ENCODE measurements at places on chromosomes 13 and 19.

- H3K27me3 ChIP-seq, result no peaks in the 10 kb centered on the region
- H3K36me3 ChIP-seq, result no peaks in the 10 kb centered on the region
- no peak overlapping the region for H3K27ac ChIP-seq
- DNase-seq, result no peak
- no peak overlapping the region for H3K4me3 ChIP-seq
- H3K4me1 ChIP-seq, result no peaks in the 10 kb centered on the region
Observed at GRCh38 chr13:48993150-48993549, 17.4 kb downstream of the FNDC3A start.

DNA sequence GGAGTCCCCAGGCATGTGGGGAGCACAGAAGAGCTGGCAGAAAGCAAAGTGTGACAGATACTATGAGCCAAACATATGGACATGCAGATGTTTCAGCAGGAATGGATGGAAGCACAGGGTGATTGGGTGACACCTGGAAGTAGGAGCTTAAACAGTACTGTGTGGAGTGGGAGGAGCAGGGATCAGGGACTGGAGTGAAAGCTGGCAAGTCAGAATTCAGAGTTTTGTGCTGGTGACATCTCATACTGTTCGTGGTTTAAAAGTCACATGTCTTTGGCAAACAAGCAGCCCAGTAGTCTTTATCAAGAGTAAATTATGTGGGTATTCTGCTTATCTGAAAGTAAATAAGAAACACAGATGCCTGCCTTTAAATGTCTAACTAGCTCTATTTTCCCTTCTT, 408.2 kb downstream of the COG6 start:
- no peak for DNase-seq
- H3K4me1 ChIP-seq, result no peaks in the 10 kb centered on the region
- no peaks in the 10 kb centered on the region for H3K36me3 ChIP-seq
- H3K27ac ChIP-seq, result no peak overlapping the region
- H3K4me3 ChIP-seq, result no peak overlapping the region

DNA sequence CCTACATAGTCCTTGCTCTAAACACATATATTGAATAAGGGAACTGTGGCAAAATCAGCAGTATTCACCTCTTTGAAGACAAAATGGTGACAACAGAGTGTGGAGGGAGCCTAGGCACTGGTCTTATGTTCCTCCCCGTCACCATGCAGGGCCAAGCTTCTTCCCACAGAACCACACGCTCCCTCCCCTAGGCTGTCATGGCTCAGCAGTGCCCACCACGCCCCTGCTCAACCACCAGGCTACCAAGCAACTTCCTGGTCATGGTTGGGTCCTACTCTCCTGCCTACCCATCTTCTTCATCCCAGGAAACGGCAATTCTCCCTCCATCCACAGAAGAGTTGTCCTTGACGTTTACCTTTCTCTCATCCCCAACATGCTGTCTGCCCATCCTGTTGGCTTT, 126.1 kb downstream of the CRYL1 start:
- no peak overlapping the region for H3K27ac ChIP-seq
- H3K36me3 ChIP-seq, result no peaks in the 10 kb centered on the region
- H3K4me3 ChIP-seq, result no peak overlapping the region
- no peaks in the 10 kb centered on the region for H3K27me3 ChIP-seq

DNA sequence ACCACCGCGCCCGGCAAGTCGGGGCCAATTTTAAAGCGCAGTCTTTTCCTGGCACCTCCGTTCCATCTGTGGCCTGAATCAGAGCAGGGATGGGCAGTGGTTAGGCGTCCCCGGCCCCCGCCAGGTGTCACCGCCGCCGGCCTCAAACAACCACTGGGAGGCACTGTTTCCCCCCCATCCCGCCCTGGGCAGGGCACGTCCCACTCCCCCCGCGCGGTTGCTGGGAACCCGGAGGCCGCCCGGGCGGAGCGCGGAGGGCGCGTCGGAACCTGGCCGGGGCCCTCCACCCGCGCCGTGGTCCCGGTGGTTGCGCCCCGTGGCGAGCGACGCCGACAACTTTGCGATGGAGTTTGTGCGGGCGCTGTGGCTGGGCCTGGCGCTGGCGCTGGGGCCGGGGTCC, at the start of gene GRIN3B:
TSS of gene GRIN3B (plus strand) at position 325 of the 400 bp plus-strand sequence. CDS start at position 344, 19 bp downstream.
- H3K27ac ChIP-seq, result no peak within 1 kb of the TSS
- peaks cover 2% of the 10 kb centered on the region for H3K4me1 ChIP-seq

GRCh38 chr19:30564551-30565011, 192.4 kb downstream of the ZNF536 start:
- peaks cover 15% of the 10 kb centered on the region for H3K4me1 ChIP-seq
- no peak overlapping the region for H3K4me3 ChIP-seq
- H3K36me3 ChIP-seq, result no peaks in the 10 kb centered on the region
- no peaks in the 10 kb centered on the region for H3K27me3 ChIP-seq
- no peak overlapping the region for H3K27ac ChIP-seq

- H3K27ac ChIP-seq, result no peak overlapping the region
- no peak for DNase-seq
- no peaks in the 10 kb centered on the region for H3K36me3 ChIP-seq
- no peak overlapping the region for H3K4me3 ChIP-seq
Observed at GRCh38 chr13:24230428-24231072, 70.0 kb downstream of the SPATA13 start.

DNA sequence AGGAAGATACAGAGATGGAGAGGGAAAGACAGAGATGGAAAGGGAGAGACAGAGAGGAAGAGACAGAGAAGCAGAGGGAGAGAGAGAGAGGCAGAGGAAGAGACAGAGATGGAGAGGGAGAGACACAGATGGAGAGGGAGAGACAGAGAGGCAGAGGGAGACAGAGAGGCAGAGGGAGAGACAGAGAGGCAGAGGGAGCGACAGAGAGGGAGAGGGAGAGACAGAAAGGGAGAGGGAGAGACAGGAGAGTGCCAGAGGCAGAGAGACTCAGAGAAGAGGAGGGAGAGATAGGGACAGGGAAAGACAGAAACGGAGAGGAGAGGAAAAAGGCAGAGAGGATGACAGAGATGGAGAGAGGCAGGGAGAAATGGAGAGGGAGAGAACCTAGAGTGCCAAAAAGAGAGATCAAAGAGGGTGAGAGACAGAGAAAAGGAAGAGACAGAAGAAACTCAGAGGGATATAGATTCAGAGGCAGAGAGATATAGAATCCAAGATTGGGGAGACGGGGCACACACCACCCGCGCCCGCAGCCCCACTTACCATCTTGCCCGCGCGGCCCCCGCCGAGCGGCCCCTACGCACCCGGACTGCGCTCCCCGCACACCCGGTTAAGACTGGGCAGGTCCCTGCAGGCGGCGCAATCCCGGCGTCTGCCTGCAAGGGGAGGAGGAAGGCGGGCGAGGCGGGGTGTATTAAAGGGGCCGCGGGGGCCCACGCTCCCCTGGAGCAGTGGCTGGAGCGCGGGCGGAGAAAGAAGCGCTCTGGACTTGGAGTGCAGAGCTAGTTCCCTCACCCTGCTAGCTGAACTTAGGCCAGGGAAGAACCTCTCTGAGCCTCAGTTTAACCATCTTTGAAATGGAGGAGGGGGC, 10.7 kb downstream of the TM6SF2 start:
- H3K36me3 ChIP-seq, result peaks cover 10% of the 10 kb centered on the region
- DNase-seq, result peak; percentile 74
- H3K4me1 ChIP-seq, result peaks cover 10% of the 10 kb centered on the region
- peak overlapping the region; percentile 34 for H3K4me3 ChIP-seq
- no peak overlapping the region for H3K27ac ChIP-seq

DNA sequence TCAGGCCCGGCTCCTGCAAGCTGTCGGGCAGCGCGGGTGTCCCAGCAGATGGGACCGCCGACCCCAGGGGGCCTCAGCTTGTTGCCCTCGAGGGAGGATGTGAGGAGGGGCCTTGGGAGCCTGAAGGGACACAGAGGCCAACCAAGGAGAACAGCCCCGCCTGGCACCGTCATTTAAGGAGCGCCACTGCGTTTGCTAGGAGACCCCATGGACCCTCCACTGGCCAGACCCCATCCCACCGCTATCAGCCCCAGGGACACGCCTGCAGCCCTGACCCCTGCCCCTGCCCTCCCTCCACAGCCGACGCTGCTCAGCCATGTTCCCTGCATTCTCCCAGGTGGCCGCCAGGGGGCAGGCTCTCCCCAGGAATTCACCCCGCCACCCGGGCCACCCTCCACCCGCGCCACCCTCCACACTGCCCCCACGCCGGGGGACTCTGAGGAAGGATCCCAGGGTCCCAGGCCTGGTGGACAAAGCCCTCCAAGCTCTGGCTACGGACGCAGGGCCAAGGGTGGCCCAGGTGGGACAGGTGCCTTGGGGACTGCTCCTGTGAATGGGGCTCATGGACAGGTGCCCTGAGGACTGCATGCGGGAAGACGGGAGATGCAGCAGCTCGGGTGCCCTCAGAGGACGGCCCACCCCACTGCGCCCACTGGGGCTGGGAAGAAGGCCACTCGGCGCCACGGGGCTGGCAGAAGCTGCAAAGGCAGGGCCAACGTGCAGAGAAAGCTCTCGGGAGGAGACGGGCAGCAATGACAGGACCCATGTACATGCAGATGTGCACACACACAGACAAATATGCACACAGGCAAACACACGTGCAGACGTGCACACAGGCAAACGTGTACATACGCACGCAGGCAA, 34.4 kb downstream of the PIP5K1C start:
- H3K4me3 ChIP-seq, result no peak overlapping the region
- 0 out of 2 replicates have a peak, but pooled peaks cover 4% of the 10 kb centered on the region for H3K36me3 ChIP-seq
- no peak overlapping the region for H3K27ac ChIP-seq
- no peaks in the 10 kb centered on the region for H3K27me3 ChIP-seq
- no peaks in the 10 kb centered on the region for H3K4me1 ChIP-seq

GRCh38 chr13:99288089-99288488, 19.1 kb downstream of the GPR183 start:
- no peaks in the 10 kb centered on the region for H3K36me3 ChIP-seq
- H3K4me3 ChIP-seq, result no peak overlapping the region
- no peak for DNase-seq
- H3K4me1 ChIP-seq, result no peaks in the 10 kb centered on the region
- no peaks in the 10 kb centered on the region for H3K27me3 ChIP-seq

GRCh38 chr13:113179374-113180230, 21.2 kb downstream of the PROZ start:
- no peak overlapping the region for H3K4me3 ChIP-seq
- DNase-seq, result no peak
- peaks cover 76% of the 10 kb centered on the region for H3K36me3 ChIP-seq
- H3K27me3 ChIP-seq, result no peaks in the 10 kb centered on the region
- H3K27ac ChIP-seq, result 0 out of 2 replicates have a peak overlapping the region, but pooled peaks have one; percentile 12
- H3K4me1 ChIP-seq, result peaks cover 2% of the 10 kb centered on the region

GRCh38 chr13:69769608-69770007, 338.0 kb upstream of the ATXN8OS start:
- no peak overlapping the region for H3K27ac ChIP-seq
- H3K4me3 ChIP-seq, result no peak overlapping the region
- no peaks in the 10 kb centered on the region for H3K4me1 ChIP-seq
- no peaks in the 10 kb centered on the region for H3K27me3 ChIP-seq

Measured in H1 (cell line).